ENCODE measurements at places on chromosomes 13 and 19.

DNA sequence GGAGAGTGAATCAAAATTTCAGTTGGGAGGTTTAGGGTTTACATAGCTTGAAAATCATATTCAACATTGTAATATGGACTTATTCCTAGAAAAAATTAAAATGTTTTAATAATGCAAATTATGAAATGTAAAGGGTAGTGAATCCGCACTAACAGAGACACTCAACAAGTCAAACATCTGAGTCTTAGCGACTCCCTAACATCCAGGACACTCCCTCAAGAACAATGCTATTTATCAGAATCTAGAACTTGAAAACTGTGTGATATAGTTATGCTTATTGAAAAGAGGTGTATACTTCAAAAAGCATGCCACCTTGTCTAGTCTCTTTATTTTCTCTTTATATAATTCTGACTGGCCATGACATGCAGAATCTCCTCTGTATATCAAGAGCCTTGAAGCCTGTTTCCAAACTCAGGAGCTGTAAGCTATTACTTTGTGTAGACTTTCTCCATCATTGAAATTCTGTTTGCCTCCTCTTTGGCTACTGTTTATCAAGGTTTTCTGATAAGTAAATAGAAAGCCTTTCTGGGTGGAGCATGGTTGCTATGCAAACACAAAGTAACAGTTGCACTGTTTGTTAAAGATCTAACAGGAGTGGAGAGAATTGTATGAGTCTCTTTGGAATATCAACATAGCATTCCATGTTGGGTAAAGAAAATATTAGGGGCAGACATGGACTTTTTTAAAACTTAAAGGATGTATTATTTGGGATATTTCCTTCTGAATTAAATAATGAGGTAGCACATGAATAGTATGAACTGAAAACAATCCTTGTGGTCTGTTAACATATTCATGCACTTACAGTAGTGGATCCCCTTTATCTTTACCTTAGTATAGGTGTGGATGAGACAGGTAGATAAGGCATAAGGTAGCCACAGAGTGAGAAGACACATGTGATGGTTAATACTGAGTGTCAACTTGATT is 56.4 kb upstream of the MBNL2 start:
- DNase-seq = no peak

GRCh38 chr19:49390929-49391359 is 2.9 kb downstream of the KASH5 start:
- DNase-seq = no peak

- no peak for DNase-seq
Measured at GRCh38 chr13:26021516-26021915, 30.3 kb downstream of the SHISA2 start.

DNA sequence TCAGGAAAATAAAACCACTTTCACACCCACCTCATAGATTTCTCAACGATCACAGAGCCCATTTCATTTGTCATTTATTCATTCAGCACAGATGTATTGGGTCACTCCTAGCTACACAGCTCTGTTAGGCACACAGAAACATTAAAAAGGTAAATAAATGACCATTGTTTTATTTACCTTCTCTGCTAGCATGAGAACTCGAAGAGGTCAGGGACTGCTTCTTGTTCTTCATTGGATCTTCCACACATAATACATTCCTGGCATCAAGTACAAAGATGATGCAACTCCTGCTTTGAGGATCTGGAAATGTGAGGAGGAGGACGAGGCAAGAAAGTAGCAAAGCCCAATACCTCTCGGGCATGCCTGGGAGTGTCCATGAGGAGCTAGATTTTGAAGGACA is 168.1 kb downstream of the RBM26 start:
- DNase-seq = no peak

- DNase-seq = no peak
Measured at GRCh38 chr19:39223703-39224279, 19.7 kb upstream of the SYCN start.

DNA sequence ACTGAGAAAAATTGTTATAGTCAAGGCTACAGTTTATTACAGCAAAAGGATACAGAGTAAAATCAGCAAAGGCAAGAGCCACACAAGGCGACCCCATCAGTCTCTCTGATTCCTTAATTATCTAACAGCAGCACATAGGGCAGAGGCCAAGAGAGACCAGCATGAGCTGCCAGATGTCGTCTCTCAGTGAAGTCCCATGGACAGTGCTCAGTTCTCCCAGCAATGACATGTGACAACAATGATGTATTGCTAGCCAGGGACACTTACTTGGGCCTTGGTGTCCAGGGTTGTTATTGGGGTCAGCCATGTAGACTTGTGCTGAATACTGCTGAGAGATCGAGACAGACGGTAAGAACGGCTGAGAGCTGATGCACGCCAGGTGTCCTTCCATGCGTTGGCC is 22.3 kb downstream of the ZSWIM9 start:
- no peak for DNase-seq

- DNase-seq = no peak
Measured at GRCh38 chr13:35293579-35294226, 182.8 kb downstream of the MAB21L1 start.

- no peak for DNase-seq
Measured at GRCh38 chr19:35213663-35214632, 14.6 kb downstream of the FAM187B start.

GRCh38 chr19:39146091-39146490 is 20.5 kb downstream of the PAK4 start:
- DNase-seq = no peak

- no peak for DNase-seq
Measured at GRCh38 chr19:41311072-41311471, 1.1 kb downstream of the CCDC97 start.

GRCh38 chr13:67635754-67636153 is 405.6 kb upstream of the PCDH9 start:
- no peak for DNase-seq

GRCh38 chr19:42281146-42281826 is 12.2 kb downstream of the CIC start:
- DNase-seq = no peak

DNA sequence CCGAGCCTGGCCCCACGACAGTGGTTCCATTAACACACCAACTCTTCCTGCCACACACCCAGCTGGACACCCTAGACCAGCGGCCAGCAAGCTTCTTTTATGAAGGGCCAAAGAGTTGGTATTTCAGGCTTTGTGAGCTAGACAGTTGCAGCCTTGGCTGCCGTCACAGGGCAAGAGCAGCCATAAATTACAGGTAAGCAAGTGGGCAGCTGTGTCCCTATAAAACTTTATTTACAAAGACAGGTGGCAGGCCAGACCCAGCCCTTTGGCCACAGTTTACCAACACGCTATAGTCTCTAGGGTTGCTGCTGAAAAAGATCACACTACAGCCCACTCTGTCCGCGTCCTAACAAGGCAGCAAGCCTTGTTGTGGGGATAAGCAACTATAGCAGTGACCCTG is 13.3 kb downstream of the ELL start:
- DNase-seq = no peak

- DNase-seq = no peak
Measured at GRCh38 chr19:30168760-30169159, 203.4 kb upstream of the ZNF536 start.

- no peak for DNase-seq
Measured at GRCh38 chr13:60716313-60716712, 319.3 kb downstream of the TDRD3 start.

DNA sequence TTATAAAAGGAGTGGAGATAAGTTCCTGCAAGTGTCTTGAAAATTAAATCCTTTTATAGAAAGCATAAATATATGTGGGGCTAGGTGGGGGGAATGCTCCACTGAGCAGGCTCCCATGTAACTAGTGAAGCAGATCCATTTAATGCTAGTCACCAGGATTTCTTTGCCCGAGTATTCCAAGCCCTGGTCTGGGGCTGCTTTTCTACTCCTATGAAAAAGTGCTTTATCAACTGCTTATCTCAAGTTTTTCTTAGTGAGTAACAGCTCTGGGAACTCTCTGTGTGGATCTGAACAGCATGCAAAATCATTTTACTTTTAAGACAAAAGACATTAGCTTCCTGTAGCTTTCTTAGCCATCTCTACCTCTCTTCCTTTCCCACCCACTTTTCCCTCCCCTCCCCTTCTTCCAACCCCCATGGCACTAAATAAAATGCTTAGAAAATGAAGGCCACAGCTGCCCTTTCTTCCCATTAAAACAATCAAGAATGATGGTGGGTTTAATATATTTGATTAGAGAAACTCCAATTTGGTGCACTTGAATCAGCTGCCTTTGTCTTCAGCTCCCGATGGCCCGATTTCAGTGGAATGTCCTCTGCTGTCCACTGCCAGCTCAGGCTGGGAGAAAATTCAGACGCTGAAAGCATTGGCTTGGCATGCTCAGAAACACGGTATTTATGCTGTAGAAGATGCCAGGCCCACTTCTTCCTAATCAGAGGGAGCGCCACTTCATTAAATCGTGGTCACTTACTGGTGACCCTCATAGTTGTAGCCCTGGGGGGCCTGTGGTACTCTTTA is 475.1 kb downstream of the FOXO1 start:
- DNase-seq = no peak

- DNase-seq = no peak
Measured at GRCh38 chr19:2294687-2295335, 12.8 kb upstream of the PEAK3 start.

- DNase-seq = no peak
Measured at GRCh38 chr19:54612428-54612827, 17.9 kb upstream of the LILRB1 start.

DNA sequence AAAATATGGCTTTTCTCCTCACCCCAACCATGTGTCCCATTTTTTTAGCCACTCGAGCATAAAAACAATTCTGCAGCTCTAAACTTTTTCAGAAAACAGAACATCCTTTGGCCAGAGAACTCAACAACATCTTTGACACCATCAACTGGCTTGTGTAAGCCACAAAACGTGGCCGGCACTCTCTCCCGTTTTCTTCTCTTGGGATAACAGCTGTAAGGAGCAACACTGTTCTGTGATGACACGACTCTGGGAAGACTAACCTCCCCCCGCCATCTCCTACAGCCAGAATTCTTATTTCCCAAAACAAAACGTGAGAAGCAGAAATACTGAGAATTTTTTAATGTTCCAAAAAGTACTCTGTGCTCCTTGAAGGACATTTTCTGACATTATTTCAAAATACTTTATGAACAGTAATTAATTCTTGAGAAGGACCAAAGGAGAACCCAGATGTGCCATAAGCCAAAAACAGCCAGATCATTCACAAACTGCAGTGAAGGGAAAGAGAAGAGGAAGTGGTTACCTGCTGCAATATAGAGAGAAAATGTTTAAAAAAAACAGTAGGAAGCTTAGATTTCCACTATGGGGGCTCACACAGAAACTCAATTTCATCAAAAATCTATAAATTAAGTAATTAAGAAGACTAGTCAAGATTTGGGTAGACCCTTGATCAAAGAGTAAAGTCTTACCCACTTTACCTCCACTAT is 25.8 kb downstream of the COL4A1 start:
- DNase-seq = no peak

GRCh38 chr19:32336259-32337083 is 8.9 kb upstream of the ZNF507 start:
- no peak for DNase-seq

DNA sequence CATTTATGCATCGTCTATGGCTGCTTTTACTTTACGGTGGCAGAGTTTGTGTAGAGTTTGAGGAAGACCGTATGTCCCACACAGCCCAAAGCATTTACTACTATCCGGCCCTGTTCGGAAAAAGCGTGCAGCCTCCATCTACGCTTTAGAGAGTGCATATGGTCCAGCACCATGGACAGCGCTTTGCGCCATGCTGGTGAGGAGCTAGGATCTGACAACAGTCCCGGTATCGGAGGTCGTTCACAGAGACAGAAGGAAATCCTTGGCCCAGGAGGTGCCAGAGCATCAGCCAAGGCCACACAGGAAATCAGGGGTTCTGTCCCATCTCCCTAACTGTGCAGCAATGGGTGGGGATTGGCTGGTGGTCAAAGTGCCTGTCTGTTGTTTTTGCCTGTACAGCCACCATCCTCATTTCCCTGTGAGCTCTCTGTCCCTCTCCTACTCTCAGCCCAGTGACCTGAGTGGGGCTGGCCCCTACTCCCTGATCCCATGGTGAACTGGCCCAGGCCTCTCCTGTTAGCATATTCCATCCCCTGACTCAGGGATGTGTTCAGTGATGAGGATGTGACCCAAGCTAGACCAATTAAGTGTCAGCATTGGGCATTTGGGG is 16.2 kb upstream of the PRODH2 start:
- DNase-seq = no peak

DNA sequence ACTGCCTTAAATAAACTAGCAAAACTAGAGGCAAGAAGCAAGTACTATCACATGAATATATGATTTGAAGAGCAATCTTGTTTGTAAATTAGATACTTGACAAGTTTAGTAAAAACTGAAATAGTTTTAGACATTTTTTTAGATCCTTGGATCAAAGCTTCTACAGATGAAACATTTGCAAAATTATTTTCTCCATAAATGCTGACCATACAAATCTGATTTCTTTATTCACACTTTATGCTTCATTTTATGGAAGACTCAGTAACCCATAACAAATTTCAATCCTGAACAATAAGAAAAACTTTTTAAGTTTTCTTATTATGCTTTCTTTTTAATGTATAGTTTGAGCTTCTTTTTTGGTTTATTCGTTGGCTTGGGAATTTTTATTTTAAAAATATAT is 750.2 kb upstream of the SLITRK5 start:
- DNase-seq = no peak

DNA sequence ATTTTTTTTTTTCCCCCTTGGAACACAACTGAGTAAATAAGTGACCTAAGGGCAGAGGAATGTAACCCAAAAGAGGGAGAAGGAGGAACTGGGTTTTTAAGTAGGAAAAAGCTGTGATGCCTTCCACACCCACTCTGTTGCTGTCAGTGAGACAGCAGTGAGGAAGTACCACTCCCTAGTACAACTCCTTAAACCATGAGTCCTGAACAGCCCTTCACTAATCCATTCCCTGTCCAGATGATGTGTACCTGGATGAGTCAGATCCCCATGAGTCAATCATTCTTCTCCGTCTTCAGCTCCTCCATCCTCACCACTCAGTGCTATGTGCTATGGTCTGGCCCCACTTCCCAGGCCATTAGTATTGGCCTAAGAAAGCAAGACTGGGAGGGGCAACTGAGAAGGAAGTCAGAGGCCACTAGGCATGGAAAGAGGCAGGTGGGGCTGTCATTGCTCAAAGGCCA is 12.9 kb upstream of the CXCL17 start:
- no peak for DNase-seq

GRCh38 chr13:111661052-111661451 is 340.6 kb downstream of the TEX29 start:
- DNase-seq = no peak

GRCh38 chr19:35752746-35753350 is 4.0 kb downstream of the HSPB6 start:
- DNase-seq = no peak

GRCh38 chr19:813219-814151 is 8.3 kb downstream of the PLPPR3 start:
- no peak for DNase-seq

DNA sequence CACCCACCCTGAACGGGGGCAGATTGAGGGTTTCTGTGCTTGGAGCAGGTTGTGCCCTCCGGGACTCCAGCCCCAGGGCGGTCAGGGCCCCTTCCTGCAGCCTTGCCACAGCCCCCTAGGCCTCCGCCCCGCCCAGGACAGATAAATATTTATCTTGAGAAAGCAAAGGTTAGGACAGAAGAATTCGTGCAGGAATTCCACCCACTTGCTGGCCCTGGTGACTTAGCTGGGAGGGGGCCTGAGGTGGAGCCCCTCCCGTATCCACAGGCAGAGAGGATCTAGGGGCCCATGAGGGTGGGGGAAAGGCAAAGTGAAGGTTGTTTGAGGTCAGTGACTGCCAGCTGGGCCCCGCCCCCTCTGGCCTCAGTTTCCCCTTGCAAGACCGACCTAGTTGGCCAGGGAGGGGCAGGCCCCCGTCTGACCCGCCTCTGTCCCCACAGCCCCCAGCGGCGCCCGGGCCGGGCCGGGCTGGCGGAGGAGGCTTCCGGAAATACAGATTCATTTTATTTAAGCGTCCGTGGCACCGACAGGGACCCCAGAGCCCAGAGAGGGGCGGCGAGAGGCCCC is 5.2 kb downstream of the MIDN start:
- no peak for DNase-seq

Data from SIG-M5 (cell line).